Activated CD4-positive, alpha-beta T cell treated with anti-CD3 and anti-CD28 coated beads, Interleukin-2, Interleukin-6, amounts not matched to agents 100 ng/mL and 50 ng/mL, durations not matched to agents 16 hours and 8 hours (primary cell): ENCODE measurements at places on chromosomes 3 and 15.

- DNase-seq, result no peak
Observed at GRCh38 chr15:25664761-25665160, 198.4 kb downstream of the ATP10A start.

DNA sequence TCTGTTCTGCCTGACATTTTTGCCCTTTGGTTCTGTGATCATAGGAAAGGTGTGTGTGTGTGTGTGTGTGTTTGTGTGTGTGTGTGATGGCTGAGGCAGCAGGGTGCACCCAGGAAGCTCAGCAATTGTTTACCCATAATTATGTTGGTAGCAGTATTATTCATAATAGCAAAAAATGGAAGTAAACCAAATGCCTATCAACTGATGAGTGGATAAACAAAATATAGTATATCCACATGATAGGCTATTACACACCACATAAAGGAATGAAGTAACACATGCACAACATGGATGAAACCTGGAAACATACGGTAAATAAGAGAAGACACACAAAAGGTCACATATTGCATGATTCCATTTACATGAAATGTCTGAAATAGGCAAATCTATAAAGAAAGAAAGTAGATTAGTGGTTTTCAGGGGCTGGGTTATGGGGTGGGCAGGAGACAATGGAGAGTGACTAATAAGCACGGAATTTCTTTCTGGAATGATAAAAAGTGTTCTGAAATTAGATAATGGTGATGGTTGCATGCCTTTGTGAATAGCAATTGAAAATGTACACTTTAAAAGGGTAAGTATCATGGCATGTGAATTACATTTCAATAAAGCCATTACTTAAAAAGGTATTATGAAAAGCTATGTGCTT is 167.2 kb downstream of the POLR2M start:
- DNase-seq, result no peak

GRCh38 chr3:150259526-150260397 is 148.3 kb upstream of the TSC22D2 start:
- DNase-seq, result no peak

- DNase-seq, result no peak
Observed at GRCh38 chr3:182925330-182925943, 54.9 kb downstream of the DCUN1D1 start.

DNA sequence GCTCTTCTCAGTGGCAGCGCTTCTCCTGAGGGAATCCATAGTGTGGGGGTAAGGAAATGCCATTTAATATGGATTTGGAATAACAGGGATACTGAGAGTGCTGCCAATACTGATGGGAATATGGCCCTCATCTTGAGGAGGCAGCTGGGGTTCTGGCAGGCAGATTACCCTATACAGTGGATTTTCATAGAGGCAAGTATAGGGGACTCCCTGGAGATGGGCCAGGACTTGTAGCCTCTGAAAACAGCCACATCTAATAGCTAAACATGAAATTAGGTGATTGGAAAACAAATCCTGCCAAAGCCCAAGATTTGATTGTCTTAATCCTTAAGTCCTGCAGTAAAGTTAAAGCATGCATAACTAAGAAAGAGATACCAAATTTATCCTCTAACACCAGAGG is 30.9 kb downstream of the DPH3 start:
- DNase-seq, result no peak

GRCh38 chr3:45595364-45596195 is 1.0 kb downstream of the LIMD1 start:
- no peak for DNase-seq

GRCh38 chr3:15728766-15729165 is 69.0 kb downstream of the ANKRD28 start:
- no peak for DNase-seq

- DNase-seq, result no peak
Observed at GRCh38 chr3:169660709-169661360, 2.7 kb downstream of the MECOM start.

GRCh38 chr15:33515121-33515520 is 204.4 kb downstream of the RYR3 start:
- no peak for DNase-seq

DNA sequence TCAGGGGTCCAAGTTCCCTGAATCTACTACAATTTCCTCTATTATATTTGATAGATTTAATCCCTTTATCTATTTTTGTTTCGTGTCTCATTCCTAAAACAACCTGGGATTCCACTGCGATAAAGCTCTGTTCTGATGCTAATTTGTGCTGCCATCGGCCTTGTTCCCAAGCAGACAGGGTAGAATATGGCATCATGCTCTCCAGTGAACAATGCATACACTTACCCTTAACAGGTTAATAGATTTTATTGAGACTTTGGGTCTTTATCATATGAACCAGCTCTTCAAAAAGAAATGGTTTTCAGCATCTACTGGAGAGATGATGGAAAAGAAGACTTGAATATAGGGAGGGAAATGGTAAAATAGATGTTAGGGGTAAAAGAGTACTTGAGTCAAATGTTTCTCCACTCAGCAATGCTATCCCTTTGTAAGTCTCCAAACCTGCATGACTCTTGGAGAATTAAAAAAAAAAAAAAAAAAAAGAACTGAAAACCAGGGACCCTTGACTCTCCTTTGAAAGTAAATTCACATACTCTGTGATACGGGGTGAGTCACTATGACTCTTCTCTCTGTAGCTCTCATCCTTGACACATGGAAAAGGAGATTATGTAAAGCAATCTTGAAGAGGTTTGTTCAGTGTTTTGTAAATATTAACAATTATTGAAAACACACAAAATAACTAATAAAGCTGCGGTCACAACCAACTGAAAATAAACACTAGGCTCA is 268.8 kb downstream of the ZBTB20 start:
- no peak for DNase-seq

DNA sequence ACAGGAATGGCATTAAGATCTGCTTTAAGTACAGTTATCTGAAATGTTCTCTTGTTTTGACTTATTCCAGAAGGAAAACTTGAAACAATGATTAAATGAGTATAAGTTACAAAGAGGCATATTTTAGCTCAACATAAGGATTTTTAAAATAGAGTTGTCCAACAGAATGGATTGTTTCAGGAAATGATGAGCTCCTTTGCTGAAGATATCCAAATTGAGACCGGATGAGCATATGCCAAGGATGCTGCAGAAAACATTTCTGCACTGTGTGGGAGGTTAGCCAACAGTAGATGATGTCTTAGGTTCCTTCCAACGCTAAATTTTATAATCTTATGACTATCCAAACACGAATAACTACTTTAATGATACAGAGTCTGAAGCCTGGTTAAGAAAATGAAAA is 226.5 kb upstream of the NANOGP8 start:
- DNase-seq, result no peak

- no peak for DNase-seq
Observed at GRCh38 chr3:119342176-119342575, 48.0 kb downstream of the ARHGAP31 start.

- no peak for DNase-seq
Observed at GRCh38 chr3:8980756-8981257, 17.5 kb upstream of the RAD18 start.

GRCh38 chr3:10706156-10706739 is 109.8 kb upstream of the SLC6A11 start:
- peak; percentile 6 for DNase-seq

DNA sequence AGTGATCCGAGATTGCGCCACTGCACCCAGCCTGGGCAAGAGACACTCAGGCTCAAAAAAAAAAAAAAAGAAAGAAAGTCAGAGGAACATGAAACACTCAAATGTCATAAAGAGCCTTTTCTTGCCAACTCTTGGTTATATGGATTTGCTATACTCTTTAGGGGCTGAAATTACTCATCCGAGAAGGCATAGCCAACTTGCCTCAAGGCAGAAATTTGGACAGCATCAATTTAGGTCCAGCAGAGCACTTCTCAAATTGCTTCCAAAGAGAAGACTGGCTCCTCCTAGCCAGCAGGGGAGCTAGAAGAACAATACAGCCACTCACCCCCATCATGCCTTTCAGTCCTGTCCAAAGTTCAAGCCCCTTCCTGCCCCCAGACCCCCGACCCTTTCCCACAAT is 43.8 kb downstream of the OSBPL10 start:
- no peak for DNase-seq

DNA sequence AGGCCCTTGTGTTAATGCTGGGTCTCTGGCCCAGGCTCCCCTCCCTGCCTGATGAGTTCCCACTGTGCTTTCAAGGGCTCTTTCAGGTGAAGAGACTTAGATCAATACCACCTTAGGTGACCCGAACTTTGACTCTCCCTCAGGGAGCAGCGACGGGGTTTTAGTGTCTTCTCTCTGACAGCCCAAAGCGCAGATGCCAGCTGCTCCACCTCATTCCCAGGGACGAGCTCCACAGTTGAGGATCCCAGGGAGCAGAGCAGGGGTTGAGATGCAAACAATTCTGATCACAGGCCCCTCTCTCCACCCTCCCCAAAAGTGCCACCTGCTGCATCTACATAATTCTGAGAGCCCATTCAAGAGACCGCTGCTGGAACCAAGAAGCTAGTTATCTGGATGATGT is 265.1 kb downstream of the TJP1 start:
- no peak for DNase-seq

GRCh38 chr3:143215059-143215458 is 95.5 kb downstream of the CHST2 start:
- DNase-seq, result no peak

- peak; percentile 37 for DNase-seq
Observed at GRCh38 chr15:67185621-67186225, 68.7 kb downstream of the AAGAB start.

- DNase-seq, result peak; percentile 23
Observed at GRCh38 chr3:71874618-71875017, 89.7 kb upstream of the PROK2 start.

DNA sequence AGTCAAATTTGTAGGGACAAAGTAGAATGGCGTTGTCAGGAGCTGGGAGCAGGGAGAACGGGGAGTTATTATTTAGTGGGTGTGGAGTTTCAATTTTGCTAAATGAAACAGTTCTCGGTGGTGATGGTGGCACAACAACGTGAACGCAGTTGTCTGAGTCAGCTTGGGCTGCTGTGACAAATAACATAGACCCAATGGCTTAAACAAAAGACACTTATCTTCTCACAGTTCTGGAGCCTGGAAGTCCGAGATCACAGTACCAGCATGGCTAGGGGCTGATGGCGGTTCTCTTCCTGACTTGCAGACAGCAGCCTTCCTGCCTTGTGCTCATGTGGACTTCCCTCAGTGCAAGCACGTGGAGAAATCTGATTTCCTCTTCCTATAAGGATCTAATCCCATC is 90.2 kb downstream of the CHSY1 start:
- peak; percentile 79 for DNase-seq

DNA sequence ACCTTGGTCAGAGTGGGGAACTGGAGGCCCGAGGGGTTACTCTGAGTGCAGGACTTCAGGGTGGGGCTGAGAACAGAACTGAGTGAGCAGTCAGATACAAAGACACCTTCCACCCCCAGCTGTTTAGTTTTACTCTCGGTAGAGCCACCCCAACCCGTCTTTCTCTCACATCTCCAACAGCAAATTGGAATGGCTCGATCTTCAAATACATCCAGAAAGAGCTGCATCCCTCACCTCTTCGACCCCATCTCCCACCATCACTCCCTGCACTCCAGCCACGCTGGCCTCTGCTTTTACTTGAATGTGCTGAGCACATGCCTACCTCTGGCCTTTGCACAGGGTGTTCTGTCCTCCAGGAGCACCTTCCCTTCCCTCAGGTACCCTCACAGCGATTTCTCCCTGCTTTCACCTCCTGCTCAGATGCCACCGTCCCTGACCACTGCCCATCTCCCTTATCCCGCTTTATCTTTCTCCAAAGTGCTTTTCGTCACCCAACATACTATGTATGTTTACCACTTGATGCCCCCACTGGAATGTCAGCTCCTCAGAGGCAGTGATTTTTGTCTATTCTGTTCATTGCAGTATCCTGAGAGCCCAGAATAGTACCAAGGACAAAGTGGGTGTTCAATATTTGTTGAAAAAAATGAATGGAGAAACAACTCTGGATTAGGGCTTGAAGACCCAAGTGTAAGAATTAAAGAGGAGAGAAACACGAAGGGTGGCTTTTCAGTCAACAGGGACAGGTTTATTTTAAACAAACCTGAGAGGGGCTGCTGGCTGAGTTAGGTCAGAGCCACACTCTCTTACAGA is 4.4 kb downstream of the CHCHD4 start:
- no peak for DNase-seq

GRCh38 chr3:126151562-126152302 is 28.7 kb downstream of the ALDH1L1 start:
- DNase-seq, result no peak

DNA sequence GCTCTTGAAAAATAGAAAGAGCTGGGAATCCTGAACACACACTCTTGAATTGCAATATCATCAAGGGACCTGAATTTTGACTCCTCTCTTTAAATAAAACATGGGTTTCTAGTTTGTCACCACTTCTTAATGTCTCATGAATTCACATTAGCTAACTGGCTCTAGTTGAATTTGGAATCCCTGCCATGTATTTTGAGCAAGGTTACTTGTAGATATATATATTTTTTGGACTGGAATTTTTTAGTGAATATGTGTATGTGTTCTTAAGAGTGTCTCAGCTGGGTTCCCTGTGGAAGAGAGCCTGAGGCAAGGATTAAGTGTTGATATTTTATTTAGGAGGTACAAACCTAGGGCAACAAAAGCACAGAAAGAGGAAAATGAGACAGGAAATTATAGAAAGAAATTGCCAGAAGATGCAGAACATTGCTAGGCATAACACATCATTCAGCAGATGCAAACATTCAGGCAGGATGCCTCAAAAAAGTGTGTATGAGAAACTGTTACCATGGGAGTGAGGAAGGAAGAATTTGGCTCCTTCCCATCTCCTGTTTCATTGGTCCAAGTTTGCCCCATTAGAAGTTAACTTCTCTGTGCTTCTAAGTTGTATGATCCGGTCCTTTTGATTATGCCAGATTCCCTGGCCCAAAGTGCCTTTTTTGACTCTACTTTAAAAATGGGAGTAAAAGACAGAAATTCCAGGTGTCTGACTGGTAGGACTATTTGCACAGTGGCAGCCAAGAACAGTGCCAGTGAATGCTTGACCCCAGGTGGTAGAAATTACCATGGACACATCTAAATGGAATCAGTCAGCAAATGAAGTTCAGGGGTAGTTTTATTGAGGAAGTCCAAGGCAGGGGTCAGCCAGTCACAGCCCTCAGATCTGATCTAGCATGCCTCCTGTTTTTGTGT is 253.7 kb upstream of the TGFBR2 start:
- DNase-seq, result no peak

DNA sequence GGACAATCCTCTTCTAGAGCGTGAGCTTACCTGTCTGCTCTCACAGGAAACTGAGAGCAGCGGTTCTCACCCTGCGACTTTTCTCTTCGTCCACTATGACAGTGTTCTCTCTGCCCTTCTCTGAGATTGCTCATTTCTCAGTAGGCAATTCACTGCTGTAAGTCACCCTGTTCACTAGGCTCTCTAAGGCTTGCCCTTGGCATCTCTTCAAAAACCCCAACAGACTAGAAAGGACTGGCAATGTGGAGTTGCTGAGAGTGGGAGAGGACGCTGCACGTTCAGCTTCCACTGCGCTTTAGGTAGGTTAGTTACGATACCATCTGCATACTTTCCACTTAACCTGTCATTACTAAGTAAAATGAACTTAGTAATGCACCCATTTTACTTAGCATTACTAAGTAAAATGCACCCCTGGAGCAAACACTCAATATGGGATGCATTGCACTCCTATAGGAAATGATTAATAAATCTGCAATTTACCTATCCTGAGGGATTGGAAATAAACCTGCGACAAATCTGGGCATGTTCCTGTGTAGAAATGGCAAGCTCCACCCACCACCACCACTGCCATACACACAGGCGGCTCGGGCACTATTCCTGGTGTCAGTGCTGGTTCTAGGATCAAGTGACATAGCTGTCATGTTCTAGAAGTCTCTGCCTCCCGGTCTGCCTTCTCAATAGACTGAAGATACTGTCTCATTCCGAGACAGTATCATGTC is 21.4 kb downstream of the XPC start:
- no peak for DNase-seq

GRCh38 chr3:119311081-119311925 is 17.1 kb downstream of the ARHGAP31 start:
- DNase-seq, result peak; percentile 27

- no peak for DNase-seq
Observed at GRCh38 chr3:125306620-125307019, 68.5 kb downstream of the ZNF148 start.
